Activated naive CD4-positive, alpha-beta T cell (primary cell): ENCODE measurements at places on chromosomes 7 and 10.

DNA sequence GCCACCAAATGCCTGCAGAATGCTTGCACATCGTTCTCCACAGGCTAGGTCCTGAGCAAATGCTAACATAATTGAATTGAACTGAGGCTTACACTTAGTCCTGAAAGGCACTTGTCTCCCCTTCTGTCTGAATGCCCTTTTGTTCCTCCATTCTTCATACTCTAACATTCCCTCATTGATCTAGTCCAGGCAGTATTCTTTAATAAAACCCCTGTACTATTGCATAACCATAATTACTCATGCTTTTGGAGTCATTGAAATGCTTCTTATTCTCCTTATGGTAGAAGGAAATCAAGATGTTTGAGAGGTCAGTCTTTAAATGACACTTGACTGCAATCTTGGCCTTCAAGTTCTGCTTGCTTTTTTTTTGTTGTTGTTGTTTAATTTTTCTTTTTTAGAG is 7.1 kb downstream of the PI4K2A start:
- no peak for DNase-seq

GRCh38 chr7:100640517-100641440 is 573 bp downstream of the TFR2 start:
- no peak for DNase-seq

- no peak for DNase-seq
Observed at GRCh38 chr10:106560925-106561640, 603.4 kb downstream of the SORCS1 start.

DNA sequence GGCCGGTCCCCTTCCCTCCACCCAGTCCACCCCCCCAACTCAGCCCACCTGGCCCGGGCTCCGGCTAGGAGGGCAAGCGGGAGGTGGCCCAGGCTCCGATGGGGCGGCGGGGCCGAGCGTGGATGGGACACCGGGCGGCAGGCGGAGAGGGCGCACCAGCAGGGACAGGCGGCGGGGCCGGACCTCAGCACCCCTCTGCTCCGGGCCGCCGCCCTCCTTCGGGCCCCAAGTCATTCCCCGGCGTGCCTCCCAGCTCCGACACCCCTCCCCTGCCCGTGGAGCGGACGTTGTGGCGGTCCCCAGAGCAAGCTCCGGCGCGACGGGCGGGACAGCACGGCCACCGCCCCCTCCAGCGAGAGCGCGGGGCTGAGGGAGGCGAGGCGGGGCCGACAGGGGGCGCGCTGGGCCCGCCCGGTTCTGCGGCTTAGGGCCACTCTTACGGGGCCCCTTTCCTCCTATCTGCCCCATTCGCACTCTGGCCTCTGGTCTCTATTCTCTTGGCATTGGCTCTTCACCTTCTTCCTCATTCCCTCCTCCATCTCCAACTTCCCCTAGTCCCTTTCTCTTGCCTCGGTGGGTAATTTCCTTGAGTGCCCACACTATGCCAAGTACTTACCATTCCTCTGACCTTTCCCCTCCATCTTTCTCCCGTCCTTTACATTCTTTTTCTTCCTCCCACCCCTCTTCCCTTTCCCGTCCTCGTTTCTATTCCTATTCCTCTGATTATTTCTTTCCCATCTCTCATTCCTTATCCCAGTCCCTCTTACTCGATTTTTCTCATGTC is 701 bp upstream of the GBX1 start:
- DNase-seq: peak; percentile 59

DNA sequence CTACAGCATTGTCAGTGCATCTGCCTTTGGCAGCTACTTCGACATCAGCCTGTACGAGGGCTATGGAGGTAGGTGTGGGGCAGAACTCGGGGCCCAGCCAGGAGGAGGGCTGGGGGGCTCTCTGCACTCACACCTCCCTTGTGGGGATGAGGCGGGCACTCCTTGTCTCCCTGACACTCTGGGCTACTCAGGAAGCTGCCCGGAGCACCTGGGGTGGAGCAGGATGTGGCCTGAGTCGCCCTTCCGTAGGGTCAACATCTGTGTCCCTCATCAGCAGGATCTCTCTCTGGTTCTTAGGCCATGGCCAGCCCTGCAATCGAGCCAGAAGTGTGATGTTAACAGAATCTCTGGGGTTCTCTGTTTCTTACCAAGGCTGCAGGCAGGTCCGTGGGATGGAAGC is 40.2 kb downstream of the C10orf105 start:
- no peak for DNase-seq

- no peak for DNase-seq
Observed at GRCh38 chr7:95753440-95753839, 18.9 kb upstream of the DYNC1I1 start.

DNA sequence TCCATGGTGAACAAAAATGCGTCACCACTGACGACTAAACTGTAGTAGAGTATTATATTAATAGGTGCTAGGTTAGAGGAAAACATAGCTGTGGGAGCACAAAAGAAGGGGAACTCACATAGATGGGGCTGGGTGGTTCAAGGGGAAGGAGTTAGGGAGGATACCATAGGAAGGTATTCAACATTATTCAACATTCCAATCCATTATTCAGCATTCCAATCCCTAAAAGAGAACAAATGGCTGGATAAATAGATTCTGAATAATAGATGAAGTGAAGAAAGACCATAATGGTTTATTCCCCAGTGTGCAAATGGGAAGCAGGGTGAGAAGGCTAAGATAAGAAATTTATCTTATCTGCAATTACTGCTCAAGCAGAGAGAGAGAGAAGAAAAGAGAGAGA is 61.4 kb downstream of the AASS start:
- no peak for DNase-seq

DNA sequence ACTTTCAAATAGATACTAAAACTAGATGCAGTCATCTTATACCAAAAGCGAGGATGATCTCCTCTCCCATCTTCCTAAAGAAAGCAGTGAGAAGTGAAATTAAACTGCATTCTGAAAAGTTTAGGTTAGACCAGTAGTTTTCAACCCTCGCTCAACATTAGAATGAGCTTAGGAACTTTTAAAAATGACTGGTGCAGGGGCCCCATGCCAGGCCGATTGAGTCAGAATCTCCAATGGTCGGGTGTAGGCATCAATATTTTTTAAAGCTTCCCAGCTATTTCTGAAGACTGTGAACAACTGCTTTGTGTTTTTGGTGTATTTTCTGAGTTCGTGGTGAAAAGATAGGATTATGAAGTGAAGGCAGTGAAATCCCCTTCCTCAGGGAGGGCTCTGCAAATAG is 146.0 kb downstream of the VTI1A start:
- no peak for DNase-seq

DNA sequence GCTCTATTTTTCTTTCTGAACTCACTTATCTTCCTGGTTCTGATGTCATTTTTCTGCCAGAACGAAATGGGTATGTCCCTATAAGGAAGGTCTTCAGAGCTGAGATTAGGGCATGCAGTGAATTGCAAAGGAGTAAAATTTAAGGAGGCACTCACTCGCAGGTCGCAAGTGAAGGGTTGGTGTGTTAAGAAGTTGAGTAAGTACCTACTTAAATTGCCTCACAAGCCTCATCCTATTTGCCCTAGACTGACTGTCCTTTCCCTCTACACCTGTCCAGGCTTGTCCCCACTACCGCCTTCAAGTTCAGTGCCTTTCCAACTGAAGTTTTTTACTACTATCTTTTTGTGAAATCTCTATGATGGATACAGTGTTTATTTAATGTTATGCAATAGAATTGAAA is 191.5 kb downstream of the AHR start:
- DNase-seq: no peak

DNA sequence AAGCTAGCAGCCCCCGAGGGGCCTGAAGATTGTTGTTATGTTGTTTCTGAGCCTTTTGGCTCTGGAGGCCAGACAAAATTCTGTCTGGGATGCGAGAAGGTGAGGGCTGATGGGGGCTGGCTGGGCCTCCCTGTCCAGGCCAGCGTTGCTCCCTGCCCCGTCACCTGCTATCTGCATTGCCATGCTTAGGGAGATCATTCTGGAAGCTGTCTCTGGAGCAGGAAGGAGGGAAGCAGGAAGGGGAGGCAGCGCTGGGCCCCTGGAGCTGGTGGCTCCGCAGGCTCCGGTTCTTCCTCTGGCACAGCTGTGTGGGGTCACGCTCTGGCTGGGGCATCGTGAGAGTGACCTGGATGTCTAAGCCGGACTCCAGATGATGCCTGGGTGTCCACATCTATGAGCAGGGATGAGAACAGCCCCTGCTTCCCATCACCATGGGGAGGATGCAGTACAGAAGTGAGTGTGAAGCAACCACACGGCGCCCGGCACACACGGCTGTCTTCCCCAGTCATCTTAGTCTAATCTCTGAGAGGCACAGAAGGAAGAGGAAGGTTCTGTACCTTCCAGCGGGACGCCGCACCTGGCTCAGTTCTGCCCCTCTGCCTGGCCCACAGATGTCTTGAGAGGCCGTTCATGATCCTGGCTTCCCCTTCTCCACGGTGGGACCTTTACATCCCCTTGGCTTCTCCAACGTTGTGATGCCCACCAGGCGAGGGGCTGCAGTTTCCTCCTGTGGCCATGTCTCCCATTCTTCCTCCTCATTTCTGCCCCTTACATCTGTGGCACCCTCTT is 11.9 kb upstream of the NPS start:
- DNase-seq: no peak

DNA sequence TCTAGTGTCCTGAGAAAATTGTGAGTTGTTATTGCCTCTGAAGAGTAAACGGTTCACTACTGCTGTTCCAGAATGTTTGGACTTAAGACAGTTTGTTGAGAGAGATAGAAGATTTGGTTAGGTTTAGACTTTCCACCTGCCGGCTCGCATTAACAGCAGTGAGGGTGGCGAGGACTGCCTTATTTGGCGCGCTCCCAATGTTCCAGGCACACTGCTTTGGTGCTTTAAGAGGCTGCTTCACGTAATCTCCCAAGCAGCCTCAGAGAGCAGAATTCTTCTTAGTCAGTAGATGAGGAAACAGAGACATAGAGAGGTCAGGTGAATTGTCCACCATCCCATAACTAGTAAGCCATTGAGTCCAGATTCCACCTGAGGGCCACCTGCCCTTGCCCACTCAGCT is 41.1 kb downstream of the GLRX3 start:
- DNase-seq: no peak

- DNase-seq: no peak
Observed at GRCh38 chr7:156651474-156651873, 10.9 kb downstream of the RNF32 start.

DNA sequence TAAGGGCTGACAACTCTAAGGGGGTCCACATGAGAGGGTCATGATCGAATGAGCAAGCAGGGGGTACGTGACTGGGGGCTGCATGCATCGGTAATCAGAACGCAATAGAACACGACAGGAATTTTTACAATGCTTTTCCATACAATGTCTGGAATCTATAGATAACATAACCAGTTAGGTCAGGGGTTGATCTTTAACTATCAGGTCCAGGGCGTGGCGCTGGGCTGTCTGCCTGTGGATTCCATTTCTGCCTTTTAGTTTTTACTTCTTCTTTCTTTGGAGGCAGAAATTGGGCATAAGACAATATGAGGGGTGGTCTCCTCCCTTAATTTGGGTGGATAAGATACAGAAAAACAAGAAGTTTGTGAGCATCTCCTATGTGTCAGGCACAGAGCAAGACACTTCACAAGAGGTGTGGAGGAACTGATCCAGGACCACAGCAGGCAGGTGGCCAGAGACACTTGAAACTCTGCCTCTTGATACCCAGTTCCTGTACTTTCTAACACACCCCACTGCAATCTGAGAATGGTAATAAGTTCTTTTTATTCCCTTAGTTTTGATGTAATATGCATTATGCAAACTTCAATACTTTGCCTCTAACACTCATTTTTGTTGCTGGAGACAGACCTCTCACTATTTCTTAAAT is 18.0 kb upstream of the MRLN start:
- DNase-seq: no peak

- no peak for DNase-seq
Observed at GRCh38 chr7:108450160-108450559, 6.1 kb downstream of the NRCAM start.

- DNase-seq: no peak
Observed at GRCh38 chr7:23012186-23012585, 1.7 kb downstream of the HYCC1 start.

DNA sequence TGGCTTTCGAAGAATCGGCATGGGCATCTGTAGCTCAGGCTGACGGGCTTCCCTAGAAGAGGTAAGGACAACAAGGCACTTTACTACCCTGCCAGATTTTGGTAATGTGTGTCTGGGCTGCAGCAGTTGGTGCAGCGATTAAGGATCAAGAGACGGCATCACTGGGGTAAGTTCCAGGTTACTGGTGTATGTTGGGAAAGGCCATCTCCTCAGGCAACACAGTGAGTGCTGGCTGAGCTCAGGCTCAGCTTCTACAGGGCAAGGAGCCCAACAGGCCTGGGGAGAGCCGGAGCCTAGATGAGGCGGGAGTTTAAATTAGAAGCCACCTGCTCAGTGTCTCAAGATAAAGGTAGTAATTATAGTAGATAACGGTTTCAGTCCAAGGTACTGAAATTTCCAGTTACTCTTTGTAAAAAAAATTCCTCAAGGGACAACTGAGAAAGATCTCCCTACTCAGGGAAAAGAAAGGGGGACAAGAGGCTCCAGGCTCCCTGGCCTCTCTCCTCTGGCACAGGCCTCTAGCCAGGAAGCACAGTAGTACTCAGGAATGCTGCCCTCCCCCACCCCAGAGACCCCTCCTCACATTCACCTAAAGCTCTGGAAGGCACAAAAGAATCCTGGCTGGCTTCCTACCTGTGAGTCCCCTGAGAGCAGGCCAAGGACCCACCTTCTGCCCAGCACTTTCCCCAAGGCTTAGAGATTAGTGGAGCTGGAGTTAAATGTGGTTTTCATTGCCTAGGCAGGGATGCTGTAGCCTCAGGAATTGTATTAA is 3.9 kb downstream of the CXCL12 start:
- no peak for DNase-seq

DNA sequence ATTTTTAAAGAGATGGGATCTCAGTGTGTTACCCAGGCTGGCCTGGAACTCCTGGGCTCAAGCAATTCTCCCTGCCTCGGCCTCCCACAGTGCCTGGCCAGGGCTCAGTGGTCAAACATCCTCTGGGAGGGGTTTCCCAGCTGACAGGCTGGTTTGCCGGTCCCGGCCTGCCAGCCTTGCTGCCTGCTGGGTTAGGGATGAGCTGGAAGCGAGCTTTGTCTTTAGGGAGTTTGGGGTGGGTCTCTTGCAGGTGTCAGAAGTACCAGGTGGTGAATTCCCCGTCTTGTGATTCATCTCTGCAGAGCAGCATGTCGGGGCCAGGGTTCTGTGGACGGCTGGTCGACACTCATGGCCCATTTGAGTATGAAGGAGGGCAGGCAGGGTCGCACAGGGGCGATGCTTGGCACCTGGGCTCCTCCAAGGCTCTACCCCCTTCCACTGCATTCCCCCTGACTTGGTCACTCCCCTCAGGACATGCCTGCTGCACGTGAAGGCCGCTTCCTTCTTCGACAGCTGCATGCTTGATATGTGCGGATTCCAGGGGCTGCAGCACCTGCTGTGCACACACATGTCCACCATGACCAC is 30.3 kb downstream of the ZAN start:
- no peak for DNase-seq
